ENCODE measurements at places on chromosomes 2 and 18.

DNA sequence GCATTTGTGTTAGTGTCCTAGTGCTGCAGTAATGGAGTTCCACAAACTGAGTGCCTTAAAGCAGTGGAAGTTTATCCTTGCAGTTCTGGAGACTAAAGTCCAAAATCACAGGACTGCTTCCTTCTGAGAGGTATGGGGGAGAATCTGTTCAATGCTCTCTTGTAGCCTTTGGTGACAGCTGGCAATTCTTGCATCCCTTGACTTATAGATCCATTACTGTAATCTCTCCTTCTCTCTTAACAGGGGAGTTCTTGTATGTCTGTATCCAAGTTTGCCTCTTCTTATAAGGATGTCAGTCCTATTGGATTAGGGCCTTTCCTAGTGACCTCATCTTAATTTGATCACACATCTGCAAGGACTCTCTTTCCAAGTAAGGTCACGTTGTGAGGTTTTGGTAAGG lies 69.9 kb downstream of the XRCC5 start:
- no peak for DNase-seq

- DNase-seq: no peak
Observed at GRCh38 chr2:175003875-175004729, 1.1 kb downstream of the CHN1 start.

- no peak for DNase-seq
Observed at GRCh38 chr2:34316788-34317187, 717.7 kb upstream of the FAM98A start.

DNA sequence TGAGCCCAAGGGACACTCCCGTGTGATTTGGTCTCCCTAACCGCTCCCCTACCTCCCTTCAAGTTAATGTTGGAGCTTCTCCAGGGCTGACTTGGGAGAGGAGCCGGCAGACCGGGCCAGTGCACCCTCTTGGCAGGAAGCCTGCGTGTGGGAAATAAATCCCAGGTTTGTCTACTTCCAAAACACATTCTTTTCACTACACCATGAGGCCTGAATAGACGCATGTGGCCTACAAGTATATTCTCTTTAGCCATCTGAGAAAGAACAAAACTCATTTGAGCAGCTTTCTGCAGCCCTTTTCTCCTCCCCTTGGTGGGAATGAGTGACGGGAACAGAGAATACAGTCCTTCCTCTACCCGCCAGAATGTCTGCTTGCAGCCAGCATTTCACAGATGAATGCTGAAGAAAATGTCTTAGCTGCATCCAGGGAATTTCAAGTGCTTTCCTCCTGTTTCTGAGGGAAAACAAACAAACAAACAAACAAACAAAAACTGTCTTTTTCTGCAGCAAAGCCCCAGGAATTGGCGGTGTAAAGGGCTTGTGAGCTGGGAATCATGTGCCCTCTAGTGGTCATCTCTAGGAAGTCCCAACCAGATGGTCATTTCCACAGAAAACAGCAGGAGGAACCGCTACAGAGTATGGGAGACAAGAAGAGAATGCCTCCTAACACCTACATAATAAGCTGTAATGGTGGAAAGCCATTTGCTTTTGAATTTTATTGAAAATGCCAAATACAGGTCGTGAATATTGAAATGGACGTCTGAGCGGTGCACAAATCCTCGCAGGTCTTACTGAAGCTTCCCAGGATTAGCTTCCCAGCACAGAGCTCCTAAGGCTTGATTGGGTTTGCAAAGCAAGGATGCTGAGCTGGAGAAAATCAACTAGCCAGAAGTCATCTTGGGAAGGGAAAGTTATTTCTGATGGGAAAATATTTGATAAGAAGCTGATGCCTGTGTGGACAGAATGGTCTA lies 41.2 kb upstream of the DAPL1 start:
- peak; percentile 62 for DNase-seq

DNA sequence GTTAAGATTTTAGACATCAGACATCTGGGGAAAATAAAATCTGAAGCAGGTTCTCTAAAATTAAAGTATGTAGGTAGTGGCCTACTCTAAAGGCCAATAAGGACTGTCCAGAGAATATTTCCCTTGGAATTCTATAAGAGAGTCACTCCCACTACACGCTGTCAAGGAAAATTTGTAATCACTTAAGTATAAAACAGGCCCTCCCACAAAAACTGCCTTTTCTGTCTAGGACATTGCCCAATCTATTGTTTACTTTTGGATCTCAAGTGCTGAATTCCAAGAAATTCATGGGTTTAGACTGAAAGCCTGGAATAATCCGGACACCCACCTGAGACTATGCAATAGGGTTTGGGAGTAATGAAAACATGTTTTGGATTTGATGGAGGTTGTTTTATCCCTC lies 1.7 kb upstream of the SRBD1 start:
- no peak for DNase-seq

- DNase-seq: peak; percentile 50
Observed at GRCh38 chr2:40332191-40332826, 119.6 kb downstream of the SLC8A1 start.

DNA sequence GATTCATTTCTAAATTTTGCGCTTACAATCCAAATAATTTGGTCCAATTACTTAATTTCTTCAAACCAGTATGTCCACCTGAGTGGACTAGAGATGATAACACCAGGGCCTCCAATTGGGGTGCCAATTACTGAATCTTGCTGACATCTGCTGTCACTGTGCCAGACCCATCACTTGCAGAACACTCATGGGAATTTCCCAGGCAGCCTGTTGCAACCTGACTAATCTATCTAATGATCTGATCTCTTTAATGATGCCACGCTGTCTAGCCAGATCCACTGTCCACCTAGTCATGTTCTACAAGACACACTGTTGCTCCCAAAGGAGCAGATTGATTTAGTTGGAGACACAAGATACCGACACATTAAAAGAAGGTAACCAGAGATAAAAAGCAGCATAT lies 11.8 kb upstream of the LRP1B start:
- DNase-seq: no peak

GRCh38 chr2:8496617-8497016 lies 185.2 kb upstream of the ID2 start:
- DNase-seq: no peak

- no peak for DNase-seq
Observed at GRCh38 chr2:168427451-168427850, 28.6 kb upstream of the CERS6 start.

DNA sequence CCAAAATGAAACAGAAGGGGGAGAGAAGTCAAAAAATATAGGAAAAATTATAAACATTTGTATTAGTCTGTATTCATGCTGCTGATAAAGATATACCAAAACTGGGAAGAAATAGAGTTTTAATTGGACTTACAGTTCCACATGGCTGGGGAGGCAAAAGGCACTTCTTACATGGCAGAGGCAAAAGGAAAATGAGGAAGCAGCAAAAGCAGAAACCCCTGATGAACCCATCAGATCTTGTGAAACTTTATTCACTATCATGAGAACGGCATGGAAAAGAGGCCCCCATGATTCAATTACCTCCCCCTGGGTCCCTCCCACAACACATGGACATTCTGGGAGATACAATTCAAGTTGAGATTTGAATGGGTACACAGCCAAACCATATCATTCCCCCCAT lies 79.1 kb downstream of the ZRANB3 start:
- DNase-seq: no peak

DNA sequence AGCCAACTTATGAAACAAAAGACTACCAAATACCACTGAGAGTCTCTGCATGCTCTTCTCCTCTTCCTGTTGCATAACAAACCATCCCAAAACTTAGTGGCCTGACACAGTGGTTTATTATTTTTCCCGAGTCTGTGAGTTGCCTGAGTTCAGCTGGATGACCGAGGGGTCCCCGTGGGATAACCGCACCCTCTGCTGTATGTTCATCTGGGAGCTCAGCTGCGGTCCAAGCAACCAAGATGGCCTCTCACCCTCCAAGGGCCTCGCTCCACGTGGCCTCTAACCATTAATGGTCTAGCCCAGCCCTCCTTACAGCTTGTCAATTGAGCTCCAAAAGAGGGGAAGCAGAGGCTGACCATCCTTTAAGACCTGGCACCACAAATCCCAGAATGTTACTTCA lies 17.1 kb downstream of the ITM2C start:
- no peak for DNase-seq

GRCh38 chr2:107530046-107530445 lies 296.6 kb upstream of the RGPD4 start:
- no peak for DNase-seq

DNA sequence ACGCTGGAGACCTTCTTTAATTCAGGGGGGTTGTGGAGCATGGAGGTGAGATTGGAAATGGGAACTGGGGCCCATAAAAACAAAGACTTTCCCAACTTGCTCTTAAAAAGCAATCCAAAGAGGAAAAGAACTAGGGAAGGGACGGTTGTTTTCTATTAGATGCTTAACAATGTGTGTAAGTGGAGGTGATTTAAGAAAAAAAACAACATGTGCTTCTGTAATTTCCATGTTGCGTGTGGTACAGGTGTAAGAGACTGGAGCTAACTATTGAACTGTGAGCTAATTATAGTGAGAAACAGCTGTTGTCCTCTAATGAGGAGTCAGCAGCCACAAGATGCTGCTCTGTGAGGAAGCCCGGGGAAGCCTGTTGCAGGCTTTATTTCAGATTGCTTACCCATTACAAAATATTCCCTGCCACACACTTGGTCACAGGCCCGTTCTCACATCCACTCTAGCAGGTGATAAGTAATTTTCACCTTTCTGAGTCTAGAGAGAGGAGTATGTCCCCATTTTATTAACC lies 280.6 kb upstream of the PARD3B start:
- no peak for DNase-seq

DNA sequence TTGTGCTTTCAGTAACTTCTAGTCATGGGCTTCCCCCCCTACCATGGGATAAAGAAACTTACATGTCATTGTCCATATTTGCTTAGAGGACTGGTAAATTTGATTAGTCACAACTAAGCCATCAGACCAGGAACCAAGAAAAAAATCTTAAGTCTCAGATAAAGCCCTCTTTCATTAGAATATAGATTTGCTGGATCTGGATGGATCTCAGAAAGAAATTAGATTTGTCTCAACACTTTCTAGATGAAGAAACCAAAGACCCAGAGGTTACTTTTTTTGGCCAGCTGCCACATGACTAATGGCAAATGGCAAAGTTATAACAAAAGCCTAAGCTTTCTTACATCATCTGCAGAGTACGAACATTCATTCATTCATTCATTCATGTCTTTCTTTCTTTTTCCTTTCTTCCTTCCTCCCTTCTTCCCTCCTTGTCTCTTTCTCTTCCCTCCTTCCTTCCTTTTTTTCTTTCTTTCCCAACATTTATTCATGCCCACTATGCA lies 60.2 kb downstream of the CDCA7 start:
- peak; percentile 22 for DNase-seq

DNA sequence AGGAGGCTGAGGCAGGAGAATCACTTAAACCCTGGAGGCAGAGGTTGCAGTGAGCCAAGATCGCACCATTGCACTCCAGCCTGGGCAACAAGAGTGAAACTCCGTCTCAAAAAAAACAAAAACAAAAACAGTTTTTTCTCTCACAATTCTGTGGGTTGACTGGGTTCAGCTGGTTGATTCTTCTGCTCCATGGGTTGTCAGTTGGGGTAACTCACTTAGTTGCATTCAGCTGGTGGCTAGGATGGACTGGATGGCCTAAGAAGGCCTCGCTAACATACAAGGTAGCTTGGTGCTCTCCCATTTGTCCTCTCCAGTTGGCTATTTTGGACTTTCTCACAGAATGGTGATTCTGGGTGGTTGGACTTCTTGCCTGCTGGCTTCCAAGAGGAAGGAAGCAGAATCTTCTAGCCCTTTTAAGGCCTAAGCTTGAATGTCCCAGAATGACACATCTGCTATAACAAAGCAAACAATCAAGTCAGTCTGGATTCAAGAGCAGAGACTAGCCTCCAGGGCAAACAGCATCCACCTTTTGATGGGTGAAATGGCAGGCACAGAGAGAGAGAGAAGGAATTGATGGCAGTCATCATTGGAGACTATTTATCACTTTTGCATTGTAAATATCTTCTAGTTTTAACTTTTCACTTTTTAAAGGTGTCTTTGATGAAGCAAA lies 17.9 kb downstream of the LAMA3 start:
- no peak for DNase-seq

- DNase-seq: peak; percentile 4
Observed at GRCh38 chr18:27298214-27298804, 113.2 kb upstream of the CHST9 start.

DNA sequence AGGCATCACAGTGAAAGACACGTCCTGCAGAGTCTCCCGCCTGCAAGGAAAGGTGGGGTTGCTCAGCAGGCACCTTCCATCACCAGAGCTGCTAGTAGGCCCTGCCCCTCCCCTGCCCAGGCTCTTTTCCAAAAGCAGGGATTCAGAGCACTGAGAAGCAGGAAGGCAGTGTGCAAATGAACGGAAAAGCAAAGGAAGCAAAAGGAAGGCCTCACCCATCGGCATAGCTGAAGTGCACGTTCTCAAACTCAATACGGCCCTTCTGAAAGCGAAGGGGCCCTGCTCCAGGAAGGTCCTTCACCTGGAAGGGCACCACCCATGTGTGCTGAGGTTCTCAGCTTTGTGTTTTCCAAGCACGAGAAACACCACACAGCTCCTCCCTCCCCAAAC lies 5.7 kb downstream of the ABCB6 start:
- no peak for DNase-seq

DNA sequence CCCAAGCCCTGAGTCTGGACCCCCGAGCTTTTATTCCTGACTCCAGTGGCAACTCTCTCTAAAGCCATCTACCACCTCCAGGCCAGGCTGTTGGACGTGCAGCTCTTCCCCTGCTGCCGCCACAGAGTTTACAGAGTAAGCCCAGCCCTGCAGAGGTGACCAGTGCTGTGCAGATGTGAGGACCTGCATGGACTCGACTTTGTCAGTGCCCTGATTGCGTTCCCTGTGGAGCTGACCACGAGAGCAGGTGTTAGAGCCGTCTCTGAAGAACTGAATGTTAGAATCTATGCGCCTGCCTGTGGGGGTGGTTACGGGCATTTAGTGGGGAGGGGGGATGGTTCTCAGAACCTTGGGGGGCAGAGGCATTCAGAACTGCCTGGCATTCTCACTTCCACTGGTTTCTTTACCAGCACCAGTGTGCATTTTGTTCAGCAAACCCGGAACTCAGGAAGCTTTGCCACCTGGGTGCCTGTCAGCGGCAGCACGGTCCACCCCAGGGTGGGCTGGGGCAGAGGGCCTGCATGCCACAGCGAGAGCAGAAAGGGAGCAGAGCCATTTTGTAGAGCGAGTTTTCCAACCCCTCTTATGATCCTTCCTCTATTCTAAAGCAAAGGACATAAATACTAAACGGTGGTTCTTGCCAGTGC lies 137.9 kb downstream of the KLHL29 start:
- no peak for DNase-seq

- DNase-seq: no peak
Observed at GRCh38 chr2:18365342-18365741, 195.1 kb downstream of the RDH14 start.

GRCh38 chr2:188984065-188984491 lies 9.9 kb downstream of the COL3A1 start:
- DNase-seq: peak; percentile 60
